ENCODE measurements at places on chromosomes 16 and 17.

DNA sequence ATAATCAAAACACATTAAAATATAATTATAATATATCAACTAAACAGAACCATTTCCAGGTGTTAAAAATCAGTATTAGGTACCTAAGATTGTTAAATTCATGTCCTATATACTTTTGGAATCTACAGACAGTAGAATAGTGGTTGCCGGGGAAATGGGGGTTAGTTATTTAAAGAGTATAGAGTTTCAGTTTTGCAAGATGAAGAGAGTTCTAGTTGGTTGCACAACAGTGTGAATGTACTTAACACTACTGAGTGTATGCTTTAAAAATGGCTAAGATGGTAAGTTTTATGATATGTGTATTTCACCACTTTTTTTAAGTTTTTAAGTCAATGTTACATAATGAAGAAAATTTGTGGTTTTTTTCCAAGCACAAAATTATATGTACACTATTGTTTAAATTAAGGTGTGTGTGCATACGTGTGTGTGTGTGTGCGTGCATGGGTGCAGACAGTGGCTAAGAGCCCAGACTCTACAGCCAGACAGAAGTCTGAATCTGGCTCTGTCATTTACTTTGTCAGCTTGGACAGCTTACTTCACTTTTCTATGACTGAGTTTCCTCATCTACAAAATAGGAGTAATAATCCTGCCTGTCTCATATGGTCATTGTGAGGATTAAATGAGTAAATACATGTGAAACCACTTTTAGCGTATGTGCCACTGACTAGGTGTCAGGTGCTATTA, 25.3 kb upstream of the PHAF1 start:
- peak; percentile 40 for DNase-seq

- no peak for DNase-seq
Observed at GRCh38 chr17:37098910-37099664, 150.3 kb downstream of the AATF start.

- peak; percentile 11 for DNase-seq
Observed at GRCh38 chr17:58121925-58122324, 26.3 kb upstream of the OR4D1 start.

GRCh38 chr16:3346041-3346440, 9.6 kb upstream of the OR2C1 start:
- DNase-seq: no peak

GRCh38 chr17:73549841-73550430, 94.3 kb downstream of the SDK2 start:
- DNase-seq: peak; percentile 42

- no peak for DNase-seq
Observed at GRCh38 chr17:19645734-19646201, 2.8 kb upstream of the ALDH3A2 start.

GRCh38 chr17:66620528-66620927, 214.4 kb upstream of the CACNG5 start:
- no peak for DNase-seq

Measured in DMS79 treated with DMSO at 0.1 percent for 48 hours (cell line).